ENCODE measurements at places on chromosomes 4 and X.

GRCh38 chr4:33961761-33962160 lies 2282.6 kb downstream of the ARAP2 start:
- DNase-seq, result no peak

- no peak for DNase-seq
These were observed 45.9 kb upstream of the RHOH start for GRCh38 chr4:40150932-40151331.

DNA sequence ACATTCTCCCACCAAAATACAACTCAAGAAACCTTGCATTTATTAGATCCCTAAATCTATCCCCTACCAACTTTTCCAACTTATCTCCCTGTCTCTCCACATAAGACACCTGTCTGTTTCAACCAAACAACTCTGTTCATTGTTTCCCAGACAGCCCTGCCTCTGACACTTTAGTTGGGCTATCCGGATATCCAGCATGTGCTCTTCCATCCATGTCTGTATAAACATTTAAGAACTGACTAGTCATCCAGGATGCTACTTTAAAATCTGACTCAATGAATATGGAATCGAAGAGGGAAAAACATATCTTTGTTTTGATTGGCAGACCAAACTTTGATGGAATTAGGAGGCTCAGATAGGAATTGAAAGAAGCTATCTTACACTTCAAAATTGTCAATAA lies 143.2 kb upstream of the DCAF8L1 start:
- no peak for DNase-seq

- no peak for DNase-seq
These were observed 104.0 kb downstream of the FAM53A start for GRCh38 chr4:1579901-1580691.

DNA sequence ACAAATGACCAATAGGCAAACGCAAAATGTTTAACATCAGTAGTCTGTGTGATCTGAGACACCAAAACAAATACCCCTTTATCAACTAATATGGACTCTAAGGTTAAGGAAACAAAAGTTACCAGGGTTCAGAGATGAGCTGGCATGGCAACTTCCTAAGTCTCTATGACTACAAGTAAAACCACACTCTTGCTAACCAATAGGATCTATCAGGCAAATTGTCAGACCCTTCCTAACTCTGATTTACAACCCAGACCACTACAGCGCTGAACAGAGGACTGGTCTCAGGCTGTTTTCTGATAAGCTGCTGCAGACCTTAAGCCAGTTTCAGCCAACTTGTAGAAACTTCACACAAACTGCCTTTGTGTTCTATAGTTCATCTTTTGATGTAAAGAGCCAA lies 608.0 kb downstream of the TLL1 start:
- DNase-seq, result no peak

GRCh38 chrX:16628946-16629595 lies 20.9 kb upstream of the S100G start:
- DNase-seq, result no peak

DNA sequence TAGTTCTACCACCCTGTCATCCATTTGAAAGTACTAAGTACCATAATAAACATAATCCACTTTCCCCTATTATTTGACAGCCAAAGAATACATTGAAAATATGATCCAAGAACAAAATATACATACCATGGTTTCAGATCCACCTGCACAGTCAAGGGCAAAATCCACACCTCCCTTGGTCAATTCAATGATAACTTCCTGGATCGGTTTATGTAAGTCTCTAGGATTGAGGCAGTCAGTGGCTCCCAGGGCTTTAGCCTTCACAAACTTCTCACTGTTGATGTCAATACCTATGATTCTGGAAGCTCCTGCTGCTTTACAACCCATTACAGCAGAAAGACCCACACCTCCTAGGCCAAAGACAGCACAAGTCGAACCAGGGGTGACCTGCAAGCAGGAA lies 12.7 kb downstream of the ADH4 start:
- no peak for DNase-seq

- DNase-seq, result no peak
These were observed 126.7 kb downstream of the RBM47 start for GRCh38 chr4:40502934-40503333.

GRCh38 chr4:82797405-82798111 lies 1.0 kb downstream of the SCD5 start:
- no peak for DNase-seq

DNA sequence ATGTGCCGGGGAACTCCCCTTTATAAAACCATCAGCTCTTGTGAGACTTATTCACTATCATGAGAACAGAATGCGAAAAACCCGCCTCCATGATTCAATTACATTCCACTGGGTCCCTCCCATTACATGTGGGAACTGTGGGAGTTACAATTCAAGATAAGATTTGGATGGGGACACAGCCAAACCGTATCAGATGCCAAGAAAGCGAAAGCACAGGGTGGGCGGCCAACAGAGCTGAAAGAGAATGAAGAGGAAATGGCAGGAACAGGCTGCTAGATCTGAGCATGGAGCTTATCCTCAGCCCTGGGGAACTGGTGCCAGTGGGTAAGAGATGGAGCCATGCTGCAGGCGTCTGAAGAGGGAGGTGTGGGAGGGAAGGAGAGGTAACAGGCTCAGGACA lies 117.7 kb upstream of the PNPLA4 start:
- no peak for DNase-seq

GRCh38 chr4:146960634-146961033 lies 15.0 kb upstream of the TTC29 start:
- DNase-seq, result no peak

- DNase-seq, result no peak
These were observed 117.9 kb upstream of the TRAM1L1 start for GRCh38 chr4:117203231-117203630.

GRCh38 chrX:141405486-141405852 lies 163.2 kb upstream of the SPANXC start:
- DNase-seq, result no peak

- no peak for DNase-seq
These were observed 79.3 kb downstream of the CLDN22 start for GRCh38 chr4:183240581-183241321.

DNA sequence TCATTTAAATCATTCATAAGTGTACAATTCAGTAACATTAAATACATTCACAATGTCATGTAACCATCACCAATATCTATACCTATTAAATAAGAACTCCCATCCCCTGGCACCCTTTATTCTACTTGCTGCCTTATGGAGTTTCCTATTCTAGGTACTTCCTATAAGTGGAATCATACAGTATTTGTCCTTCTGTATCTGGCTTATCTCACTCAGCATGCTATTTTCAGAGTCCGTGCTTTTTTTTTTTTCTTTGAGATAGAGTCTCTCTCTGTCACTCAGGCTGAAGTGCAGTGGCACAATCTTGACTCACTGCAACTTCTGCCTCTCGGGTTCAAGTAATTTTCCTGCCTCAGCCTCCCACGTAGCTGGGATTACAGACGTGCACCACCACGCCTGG lies 67.9 kb upstream of the STOX2 start:
- no peak for DNase-seq
